ENCODE measurements at places on chromosomes 11 and 22.

DNA sequence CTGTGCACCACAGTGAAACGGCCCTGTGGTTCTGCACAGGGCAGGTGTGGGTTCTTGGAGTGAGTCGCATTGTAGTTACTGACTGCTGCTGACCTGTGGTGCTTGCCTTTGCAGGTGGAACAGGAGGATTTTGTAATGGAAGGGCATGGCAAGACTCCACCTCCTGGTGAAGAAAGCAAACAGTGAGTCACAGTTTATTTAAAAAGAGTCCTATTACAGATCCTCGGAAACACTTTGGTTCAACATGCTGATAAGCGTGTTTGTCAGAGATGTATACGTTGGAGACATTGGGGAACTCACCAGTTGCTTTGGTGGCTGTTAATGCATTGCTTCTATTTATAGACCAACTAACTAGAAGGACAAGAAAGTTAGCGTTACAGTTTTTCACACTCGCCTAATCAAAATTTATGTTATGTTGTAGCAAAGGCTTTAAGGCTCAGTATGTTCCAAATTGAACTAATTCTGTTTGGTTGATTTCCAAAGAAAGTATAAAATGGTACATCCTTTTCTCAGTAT lies 21.7 kb upstream of the TNRC6B start:
- no peak for DNase-seq

GRCh38 chr11:33742249-33742851 lies 6.1 kb upstream of the CD59 start:
- DNase-seq: peak; percentile 29

DNA sequence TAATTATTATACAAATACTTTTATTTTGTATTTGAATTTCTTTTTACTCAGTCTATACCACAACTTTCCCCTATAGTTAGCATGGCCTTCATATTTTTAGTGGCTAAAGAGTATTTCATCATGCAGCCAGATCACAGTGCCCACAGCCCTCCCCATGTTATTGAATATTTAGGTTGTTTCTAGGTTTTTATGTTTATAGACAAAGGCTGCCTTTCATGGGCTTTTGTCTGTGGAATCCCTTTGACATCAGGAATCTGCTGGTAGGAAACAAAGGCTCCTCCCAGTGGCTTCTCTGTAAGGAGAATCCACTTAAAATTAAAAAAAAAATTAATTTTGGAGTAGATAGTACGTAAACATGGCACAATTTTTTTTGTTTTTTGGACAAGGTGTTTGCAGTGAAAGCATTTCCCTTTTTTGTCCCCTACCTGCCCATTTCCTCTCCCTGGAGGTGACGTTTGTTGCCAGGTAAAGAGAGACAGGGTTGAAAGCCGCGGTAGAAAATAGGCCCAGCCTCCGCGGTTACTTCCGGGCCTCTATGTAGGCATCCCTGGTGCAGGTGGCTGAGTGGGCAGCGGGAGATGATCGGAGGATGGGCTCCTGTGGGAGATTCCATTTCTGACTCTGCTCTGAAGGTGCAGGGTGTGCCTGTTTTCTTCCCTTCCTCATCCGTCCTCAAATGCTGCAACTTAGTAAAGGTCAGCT lies 82.2 kb upstream of the OR4B1 start:
- DNase-seq: no peak

- DNase-seq: no peak
These were observed 14.6 kb upstream of the HIPK3 start for GRCh38 chr11:33242575-33242974.

DNA sequence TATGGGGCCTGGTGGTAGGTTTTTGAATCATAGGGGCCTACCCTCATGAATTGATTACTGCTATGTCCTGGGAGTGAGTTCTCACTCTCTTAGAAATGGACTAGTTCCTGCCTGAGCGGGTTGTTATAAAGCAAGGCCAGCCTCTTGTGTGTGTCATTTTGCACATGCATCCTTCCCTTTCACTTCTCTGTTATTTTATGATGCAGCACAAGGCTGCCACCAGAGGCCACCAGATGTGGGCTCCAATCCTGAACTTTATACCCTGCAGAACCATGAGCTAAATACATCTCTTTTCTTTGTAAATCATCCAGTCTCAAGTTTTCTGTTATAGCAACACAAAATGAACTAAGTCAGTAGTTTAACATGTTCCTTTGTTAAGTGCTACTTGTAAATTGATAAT lies 251.4 kb downstream of the BLID start:
- no peak for DNase-seq

DNA sequence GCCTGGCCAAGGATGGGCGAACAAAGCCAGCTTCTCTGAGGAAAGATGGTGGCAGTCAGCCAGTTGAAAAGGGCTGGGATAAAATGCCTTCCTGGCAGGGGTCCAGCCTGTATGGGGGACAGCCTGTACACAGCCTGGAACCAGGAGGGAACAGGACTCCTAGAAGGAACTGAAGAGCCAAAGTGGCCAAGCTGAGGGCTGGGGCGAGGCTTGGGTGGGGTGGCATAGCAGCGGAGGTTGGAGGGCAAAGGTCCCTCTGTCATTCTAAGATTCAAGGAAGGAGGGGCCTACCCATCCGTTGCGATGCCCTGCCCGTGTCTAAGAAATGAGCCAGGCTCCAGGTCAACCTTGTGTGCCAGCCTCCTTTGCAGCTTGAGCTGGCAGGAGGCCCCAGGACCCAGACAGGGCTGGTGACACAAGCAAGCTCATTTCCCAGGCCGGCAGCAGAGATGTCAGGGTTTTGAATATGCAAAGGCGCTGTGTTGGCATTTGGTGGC lies 22.6 kb downstream of the FADD start:
- no peak for DNase-seq

- DNase-seq: no peak
These were observed 3.5 kb upstream of the MRPL48 start for GRCh38 chr11:73784080-73784634.

GRCh38 chr22:41106122-41106968 lies 14.0 kb downstream of the EP300 start:
- no peak for DNase-seq

DNA sequence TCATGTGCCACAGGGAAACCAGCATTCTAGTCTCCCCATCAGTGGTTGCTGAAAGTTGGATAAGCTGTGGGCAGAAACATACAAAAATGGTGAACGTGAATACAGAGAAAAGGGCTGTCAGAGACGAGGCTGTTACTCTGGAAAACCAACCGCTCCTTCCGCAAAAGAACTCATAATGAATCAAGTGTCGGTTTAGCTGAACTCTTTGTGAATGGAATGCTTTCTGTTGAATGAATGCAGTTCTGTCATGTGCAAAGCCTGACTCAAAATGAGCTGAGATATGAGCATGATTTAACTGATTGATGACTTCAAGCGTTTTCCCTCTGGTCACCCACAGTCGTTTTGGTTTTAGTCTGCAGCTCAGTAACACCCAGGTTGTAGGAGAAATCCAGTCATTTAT lies 298.3 kb downstream of the ETS1 start:
- DNase-seq: no peak

DNA sequence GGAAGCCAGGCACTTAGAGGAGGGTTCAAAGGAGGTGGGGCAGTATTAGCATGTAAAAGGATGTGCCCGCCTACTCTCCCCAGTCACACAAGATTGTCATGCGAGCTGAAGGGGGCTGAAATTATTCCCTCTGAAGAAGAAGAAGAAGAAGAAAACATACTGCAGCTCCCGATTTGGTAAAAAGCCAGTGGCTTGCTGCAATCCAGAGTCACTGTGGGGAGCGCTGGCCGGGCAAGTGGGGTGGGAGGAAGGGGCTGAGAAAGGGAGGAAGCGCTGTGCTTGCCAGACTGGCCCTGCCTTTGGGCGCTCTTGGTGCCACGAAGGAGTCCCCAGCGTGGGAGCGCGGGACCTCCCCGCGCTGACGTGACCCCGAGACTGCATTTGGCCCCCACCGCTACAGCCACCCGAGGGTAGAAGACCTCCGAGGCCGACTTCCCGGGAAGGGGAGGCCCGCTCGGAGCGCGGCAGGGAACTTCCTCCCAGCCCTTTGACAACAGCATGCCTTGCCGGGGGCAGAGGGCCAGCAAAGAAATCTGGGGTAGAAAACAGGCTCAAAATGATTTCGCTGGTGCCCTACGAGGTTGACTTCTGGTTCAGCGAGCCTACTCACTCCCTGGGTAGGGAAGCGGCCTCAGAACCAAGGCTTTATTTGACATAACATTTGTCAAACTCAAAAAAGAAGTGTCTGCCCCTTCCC lies 906.3 kb downstream of the DLG2 start:
- DNase-seq: no peak

- DNase-seq: no peak
These were observed 66.0 kb downstream of the MICAL2 start for GRCh38 chr11:12176410-12176809.

DNA sequence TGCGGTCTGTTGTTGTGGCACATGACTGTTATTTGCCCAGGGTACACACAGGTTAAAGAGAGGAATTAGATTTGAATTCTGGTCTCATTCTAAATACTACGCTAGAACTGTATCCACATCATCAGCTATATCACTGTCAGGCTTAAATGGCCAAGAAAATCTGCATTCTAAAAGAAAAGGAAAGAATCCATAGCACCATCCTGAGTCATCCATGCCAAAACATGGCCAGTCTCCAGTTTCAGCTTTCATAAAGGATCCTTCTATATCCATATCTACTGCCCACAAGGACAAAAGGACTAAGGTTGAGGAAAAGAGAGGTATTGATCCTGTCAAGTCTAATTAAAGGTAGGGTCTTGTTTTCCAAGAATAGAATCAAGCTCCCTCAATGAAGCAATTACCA lies 73.6 kb upstream of the GDPD4 start:
- DNase-seq: no peak

DNA sequence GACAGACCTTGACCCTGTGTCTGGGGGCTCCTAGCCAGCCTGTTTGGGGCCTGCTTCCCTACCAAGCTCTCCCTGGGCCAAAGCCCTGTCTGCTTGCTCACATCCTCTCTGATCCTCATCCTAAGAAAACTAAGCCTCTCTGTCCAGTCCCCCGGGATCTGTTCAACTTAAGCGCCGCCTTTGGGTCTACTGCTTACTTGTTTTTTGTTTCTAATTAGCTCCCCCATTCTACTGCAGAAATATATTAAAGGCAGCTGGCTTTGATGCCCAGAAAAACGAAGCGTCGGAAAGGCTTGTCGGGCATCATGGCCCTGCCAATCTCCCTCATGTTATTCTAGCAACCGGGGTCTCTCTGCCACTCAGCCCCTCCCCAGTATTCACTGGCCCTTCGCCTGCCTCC lies 3.4 kb downstream of the DSCAML1 start:
- DNase-seq: no peak

DNA sequence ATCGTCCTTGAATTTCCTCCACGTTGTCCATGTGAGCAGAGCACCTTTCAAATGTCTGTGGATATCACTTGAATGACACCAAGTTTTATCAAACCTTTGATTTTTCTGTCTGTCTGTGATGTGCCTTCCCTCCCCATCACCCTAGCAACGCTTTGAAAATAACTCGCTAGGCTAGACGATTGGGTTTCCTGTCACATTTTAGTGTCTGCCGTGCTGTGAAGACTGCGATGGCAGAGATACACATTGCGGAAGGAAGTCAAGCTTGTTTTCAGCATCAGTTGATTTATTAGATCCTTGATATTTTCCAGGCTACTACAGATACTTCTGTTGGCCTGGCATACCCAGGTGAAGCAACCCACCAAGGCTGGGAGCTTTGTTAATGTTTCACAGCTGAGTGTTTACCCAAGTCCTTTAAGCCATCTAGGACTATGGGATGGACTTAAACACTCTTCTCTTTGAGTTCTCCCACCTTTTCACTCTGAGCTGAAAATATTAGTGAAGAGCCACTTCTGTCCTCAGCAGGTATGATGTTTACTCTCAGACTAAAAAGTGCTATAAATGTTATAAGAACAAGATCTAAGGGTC lies 93.6 kb upstream of the CD44 start:
- DNase-seq: peak; percentile 96

DNA sequence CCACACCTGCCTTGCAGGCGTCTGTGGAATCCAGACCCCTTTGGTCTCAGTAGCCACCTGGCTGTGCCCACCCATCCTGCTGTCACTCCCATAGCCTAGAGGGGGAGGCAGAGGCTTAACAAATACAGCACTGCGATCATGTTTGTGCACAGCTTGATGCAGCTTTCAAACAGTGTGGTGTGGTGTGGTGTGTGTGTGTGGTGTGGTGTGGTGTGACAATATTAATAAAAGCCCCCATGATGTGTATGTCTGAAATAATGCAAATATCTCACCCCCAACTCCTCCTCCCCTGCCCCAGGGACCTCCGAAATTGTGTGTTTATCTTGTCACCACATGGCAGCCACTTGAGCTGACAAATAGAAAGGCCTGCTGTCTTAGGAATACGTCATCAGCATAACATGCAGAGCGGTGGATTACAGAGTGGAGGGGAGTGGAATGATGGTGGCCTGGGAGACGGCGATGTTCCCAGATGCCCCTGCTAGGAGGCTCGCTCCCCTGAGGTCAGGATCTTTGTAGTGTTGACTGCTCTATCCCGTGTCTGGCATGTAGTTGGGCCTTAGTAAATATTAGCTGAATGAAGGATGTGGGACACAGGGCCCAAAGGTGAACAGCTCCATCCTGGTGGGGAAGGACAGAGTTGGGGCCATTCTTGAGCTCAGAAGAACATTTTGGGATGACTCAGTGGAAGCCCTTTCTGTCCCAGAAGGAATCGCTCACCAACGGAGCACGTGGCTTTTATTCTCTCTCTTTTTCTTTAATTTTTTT lies 2.8 kb downstream of the PDXP start:
- DNase-seq: no peak

- no peak for DNase-seq
These were observed 418.0 kb downstream of the SHANK2 start for GRCh38 chr11:70834277-70834940.

DNA sequence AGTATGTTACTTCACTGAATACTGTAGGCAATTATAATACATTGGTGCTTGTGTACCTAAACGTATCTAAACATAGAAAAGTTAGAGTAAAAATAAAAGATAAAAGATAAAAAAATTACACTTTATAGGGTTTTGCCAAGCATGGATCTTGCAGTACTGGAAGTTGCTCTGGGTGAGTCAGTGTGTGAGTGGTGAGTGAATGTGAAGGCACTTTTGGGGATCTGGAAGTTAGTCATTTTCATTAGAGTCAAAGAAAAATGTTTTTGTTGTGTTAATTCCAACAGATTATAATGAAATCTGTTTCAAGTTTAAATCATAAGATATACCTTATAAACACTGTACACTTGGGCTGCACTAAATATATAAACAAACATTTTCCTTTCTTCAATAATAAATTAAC lies 3.3 kb downstream of the SLC22A25 start:
- no peak for DNase-seq

DNA sequence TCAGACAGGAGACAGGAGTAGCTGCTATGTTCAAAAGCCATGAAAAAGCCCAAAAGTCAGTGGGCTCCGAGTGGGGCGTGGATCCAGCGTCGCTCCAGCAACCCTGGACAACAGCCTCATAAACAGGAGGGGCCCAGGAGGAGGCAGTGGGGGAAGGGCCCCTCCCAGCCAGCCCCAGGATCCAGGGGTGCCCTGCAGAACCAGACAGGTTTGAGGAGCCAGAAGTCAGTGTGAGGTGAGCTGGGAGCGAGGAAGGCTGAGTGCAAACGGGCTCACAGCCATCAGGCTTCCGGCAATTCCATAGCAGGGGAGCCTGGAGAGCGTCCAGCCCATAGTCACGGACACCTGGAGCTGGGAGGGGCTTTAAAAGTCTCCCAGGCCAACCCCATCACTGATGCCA lies 217.7 kb downstream of the MN1 start:
- no peak for DNase-seq

GRCh38 chr11:118000067-118000849 lies 14.1 kb downstream of the IL10RA start:
- DNase-seq: no peak

- DNase-seq: no peak
These were observed 2.4 kb downstream of the RNF121 start for GRCh38 chr11:71931245-71931602.

- no peak for DNase-seq
These were observed 580.6 kb upstream of the ANO5 start for GRCh38 chr11:21612326-21612725.

GRCh38 chr22:38755155-38755910 lies 465 bp downstream of the SUN2 start:
- DNase-seq: peak; percentile 43

Data from central memory CD4-positive, alpha-beta T cell (primary cell).